NCI-H526 (cell line): ENCODE measurements at places on chromosomes 4 and X.

DNA sequence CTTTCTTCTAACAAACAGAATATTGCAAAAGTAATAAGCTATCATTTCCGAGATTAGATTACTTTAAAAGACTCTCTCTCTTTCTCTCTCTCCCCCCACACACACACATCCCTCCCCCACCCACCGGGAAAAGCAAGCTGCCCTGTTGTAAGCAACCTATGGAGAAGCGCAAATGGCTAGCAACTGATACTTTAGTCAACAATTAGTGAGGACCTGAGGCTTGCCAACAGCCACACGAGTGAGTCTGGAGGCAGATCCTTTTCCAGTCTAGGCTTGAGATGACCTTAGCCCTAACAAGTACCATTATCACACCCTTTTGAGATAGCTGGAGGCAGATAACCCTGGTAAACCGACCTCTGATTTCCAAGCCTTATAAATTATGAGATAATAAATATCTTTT is 19.7 kb upstream of the ADGRL3 start:
- DNase-seq, result no peak

- no peak for DNase-seq
Measured at GRCh38 chr4:88846206-88846790, 148.7 kb upstream of the NAP1L5 start.

- DNase-seq, result no peak
Measured at GRCh38 chrX:46863072-46863471, 26.2 kb downstream of the RP2 start.

DNA sequence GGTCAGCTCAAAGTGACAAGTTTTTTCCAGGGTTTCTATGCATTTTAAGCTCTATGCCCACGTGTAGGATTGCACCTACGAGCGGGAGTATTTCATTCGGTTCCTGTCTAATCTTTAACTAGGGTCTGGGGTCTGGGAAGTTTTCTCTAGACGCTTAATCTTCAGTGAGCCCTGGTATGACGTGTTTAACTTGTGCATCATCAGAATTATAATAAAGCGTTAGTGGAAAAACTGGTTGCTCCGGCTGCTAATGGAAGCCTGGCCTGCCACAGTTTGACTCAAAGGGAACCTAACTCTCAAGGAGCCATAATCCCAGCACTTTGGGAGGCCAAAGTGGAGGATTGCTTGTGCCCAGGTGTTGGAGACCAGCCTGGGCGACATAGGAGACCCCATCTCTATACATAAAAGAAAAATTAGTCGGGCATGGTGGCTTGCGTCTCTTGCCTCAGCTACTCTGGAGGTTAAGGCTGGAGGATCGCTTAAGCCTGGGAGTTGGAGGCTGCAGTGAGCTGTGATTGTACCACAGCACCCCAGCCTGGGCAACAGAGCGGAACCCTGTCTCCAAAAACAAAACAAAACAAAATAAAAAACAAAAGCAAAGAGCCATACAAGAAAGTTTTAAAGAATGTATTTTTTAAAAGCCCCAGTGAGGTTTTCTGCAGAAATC is 30.2 kb downstream of the ARSD start:
- DNase-seq, result peak; percentile 86

DNA sequence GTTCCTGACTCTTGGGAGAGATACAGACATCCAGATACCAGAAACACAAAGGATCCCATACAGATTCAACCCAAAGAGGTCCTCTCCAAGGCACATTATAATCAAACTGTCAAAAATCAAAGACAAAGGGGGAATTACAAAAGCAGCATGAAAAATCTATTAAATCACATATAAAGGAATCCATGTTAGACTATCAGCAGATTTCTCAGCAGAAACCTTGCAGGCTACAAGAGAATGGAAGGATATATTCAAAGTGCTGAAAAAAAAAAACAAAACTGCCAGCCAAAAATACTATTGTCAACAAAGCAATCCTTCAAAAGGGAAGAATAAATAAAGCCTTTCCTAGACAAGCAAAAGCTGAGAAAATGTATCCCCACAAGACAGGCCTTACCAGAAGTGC is 14.8 kb upstream of the ADGRL3 start:
- no peak for DNase-seq

- DNase-seq, result no peak
Measured at GRCh38 chr4:105859233-105859632, 36.0 kb upstream of the NPNT start.

DNA sequence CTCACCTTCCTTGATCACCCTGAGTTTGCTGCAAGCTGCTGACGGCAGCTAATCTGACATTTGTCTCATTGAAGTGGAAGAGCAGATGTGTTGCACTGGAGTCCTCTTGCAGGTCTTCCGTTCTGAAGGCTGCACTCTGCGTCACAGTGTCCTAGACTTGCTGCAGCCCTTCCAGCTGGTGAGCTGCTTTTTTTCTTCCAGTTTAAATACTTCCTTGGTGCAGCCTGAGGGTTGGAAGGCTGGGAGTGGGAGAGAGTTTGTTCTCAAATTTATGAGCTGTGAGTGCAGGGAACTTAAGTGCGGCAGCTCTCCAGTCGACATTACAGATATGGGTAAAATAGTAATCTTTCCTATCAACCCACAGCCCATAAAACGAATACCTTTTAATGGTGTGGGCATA is 303.6 kb upstream of the FAT1 start:
- DNase-seq, result no peak

- no peak for DNase-seq
Measured at GRCh38 chrX:109344678-109345077, 137.2 kb downstream of the GUCY2F start.

DNA sequence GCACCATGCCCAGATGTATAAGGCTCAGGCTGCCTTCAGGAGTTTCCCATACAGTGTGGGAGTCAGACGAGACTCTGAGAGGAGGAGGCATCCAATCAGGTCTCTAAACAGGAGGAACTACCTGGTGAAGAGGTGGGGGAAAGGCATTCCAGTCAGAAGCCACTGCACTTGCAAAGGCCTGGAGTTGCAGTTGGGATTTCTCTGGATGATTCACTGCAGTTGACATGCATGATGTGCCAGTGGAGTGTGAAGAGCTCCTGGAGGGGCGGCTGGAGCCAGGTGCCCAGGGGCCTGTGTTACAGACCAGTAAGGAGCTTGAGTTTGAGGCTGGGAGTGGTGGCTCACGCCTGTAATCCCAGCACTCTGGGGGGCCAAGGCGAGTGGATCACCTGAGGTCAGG is 339.1 kb downstream of the ARHGAP10 start:
- no peak for DNase-seq

DNA sequence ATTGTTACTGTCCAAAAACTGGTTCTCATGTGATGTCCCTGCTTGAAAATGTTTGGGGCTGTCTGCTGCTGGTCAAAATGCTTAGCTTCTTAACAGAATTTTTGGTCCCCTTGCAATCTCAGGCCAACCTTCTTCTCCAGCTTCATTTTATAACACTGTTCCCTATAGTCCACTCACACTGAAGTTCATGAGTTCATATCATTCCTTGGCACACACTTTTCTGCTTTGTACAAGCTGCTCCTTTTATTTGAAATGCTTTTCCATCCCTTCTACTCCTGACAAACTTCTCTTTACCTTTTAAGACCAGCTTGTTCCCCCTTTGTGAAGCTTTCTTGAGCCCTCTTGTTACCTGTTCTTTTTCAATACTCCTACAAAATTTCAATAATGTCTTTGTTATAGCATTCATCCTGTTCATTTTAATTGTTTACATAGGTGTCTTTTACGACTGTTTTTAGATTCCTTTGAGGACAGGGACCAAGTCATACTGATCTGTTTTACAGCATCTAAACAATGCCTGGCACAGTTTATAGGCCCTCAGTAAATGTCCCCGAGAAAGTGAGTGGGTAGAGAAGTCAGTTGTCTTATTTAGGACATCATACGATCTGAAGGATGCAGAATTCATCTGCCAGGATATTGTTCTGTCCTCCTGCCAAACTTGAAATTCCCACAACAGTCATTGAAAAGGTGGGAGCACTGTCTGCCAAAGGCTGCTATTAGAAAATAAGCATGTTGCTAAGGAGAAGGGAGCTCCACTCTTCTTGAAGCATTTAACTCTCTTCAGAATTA is 134.4 kb upstream of the BMPR1B start:
- DNase-seq, result no peak

DNA sequence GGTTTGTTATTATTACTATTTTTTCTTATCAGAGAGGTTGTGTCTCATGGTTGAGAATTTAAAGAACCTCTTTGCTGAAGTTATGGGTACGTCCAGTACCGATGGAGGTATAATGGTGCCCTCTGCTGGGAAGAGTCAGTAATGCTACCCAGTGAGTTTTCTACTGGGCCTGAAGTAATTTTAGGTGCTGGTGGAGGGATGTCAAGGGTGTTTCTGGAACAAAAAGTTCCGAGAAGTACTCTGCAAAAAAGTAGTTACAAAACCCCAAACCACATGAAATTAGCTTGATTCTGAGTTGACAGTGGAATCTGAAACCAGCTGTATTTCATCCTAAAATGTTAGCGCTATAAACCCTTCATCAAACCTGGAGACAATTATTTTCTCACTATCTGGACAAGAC is 102.5 kb upstream of the MID1 start:
- peak; percentile 6 for DNase-seq

- peak; percentile 16 for DNase-seq
Measured at GRCh38 chr4:82523179-82523578, 38.6 kb downstream of the TMEM150C start.

DNA sequence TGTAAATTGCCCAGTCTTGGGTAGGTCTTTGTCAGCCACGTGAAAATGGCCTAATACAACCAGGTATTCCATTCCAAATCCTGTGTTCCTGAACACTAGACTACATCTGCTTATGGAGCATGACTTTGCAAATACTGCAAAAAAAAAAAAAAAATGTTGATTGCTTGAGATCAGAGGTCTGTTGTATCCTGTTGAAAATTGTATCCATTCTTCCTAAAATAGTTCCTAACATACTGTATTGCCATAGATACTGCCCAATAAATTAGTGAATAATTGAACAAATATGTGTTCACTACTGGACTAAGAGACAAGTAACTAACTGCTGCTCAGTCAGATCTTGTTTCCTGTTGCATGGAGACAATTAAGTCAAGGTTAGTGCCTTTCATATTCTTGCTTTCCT is 164.3 kb upstream of the PABPC4L start:
- no peak for DNase-seq

- DNase-seq, result no peak
Measured at GRCh38 chr4:98573791-98574190, 84.6 kb downstream of the TSPAN5 start.

GRCh38 chr4:184792950-184793555 is 32.7 kb downstream of the ACSL1 start:
- DNase-seq, result no peak

GRCh38 chr4:108795733-108796132 is 32.9 kb upstream of the ETNPPL start:
- DNase-seq, result no peak

- no peak for DNase-seq
Measured at GRCh38 chr4:180150818-180151217, 2092.4 kb upstream of the TENM3 start.

DNA sequence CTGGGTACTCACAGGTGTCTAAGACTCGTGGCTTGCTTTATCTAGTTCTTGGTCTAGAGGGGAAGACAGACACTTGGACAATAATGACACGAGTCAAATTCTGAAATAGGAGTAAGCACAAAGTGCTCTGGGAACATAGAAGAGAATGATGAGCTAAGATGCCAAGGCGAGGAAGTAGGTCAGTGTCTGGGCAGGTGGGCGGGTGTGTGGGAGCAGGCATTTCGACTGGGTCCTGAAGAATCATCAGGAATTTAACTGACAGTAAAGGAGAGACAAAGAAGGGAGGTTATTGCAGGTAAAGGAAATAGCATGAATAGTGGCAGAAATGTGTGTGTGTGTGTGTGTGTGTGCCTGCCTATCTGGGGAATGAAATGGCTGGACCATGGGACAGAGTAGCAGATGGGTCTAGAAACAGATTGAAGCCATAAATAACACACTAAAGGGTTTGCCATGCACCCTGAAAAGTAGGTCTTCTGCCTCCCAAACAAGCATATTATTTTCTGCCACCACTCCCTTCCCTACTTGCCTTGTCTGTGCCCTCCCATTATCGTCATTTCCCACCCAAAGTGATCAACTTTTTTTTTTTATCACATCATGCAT is 58.4 kb upstream of the SLC25A43 start:
- no peak for DNase-seq

DNA sequence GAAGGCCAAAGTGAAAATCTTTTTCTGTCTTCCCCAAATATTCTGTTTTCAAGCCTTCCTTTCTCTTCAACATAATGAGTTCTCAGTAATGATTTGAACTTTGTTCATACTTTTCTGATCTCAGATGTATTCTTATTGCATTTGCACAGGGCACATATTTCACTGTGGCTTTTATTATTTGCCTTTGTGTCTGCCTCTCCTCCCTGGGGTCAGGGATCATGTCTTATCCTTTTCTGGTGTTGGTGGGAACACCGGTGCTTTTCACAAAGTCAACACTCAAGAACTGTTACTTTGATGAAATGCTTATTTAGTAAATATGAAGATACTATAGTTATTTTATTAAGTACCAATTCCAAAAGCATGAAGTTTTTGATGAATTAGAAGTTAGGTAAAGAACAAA is 143.8 kb downstream of the FRAS1 start:
- no peak for DNase-seq

GRCh38 chr4:138405466-138405891 is 163.3 kb upstream of the SLC7A11 start:
- no peak for DNase-seq

DNA sequence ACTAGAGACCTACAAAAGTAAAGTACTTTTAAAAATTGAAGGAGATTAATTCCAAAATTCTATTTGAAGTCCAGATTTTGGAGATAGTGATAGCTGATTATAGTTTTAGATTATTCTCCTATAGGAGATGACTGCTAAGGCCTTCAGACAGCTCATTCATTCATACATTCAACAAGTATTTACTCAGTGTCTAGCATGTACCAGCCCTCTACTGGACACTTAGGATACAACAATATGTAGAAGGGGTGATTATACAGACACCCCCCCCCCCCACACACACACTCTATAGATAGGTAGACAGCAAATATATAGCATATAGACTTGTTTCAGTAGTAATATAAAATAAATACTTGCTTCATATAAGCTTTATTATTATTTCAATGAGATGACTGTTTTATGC is 60.4 kb upstream of the TAF9B start:
- peak; percentile 7 for DNase-seq

DNA sequence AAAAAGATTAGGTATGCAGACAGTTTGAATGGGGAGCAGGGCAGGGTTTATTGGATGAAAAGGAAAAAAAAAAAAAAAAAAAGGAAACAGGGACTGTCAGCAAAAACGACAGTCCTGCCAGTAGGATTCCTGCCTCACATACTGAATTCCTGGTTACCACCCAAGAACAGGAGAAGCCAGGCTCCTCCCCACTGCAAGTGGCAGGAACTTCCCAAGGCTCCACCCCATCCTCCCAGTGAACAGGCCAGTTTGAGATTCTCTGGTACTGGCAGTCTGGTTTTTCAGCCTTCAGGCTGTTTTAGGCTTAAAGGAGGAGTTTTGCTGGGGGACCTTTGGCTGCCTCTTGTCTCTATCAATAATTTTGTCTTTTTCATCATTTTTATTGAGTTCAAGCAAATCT is 360.0 kb upstream of the CXorf51A start:
- DNase-seq, result no peak

DNA sequence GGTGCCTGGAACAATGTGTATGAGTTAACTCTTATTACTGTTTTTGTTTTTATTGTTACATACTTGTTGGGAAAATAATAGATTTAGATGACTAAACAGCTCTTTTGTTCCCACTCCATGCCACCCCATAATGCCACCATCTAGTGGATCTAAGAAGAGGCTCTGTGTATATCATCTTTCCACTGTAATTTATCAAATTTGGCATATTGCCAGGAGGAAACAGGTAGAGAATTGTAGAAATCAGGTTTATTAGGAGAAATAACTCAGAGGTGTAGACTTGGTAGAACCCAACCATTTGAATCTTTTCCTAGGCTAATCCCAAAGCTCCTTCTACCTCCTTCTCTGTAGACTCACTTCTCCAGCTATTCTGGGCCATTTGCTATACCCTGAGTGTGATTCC is 150.6 kb downstream of the GATB start:
- no peak for DNase-seq
